Inflammatory macrophage treated with lipopolysaccharide for 4 hours (primary cell): ENCODE measurements at places on chromosomes 2 and 18.

DNA sequence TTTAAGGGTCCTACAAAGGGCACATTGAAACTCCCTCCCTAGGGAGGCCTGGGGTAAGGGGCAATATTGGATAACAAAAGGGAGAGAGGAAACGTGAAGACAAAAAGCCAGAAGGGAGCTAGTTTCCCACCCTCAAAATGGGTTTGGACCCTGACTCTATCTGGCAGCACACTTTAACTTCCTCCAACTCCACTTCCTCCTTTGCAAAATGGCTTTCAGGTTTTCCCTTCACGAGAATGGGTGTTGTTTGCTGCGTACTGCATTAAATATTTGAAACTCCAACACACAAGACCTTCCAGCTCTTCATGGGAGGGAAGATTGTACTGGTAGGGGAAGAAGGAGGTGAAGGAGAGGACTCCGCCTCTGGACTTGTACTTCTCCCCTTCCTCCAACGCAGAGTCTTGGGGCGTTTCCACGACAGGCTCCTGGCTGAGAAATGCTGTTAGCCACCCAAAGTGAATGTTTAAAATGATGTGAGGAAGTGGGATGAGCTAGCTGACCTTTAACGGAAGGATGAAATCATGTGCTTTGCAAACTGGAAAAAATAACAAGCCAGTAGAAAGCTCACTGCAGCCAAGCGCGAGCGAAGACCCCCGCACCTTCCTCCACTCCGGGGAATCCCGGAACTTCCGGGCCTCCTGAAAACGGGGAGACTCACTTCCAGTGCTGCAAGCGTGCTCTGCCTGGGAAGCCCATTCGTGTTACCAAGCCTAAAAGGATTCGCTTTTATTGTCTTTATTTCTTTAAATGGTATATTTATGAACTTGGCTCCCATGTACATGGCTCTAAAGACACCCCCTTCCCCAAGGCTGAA, 85.6 kb downstream of the VIT start:
- peak; percentile 20 for DNase-seq

DNA sequence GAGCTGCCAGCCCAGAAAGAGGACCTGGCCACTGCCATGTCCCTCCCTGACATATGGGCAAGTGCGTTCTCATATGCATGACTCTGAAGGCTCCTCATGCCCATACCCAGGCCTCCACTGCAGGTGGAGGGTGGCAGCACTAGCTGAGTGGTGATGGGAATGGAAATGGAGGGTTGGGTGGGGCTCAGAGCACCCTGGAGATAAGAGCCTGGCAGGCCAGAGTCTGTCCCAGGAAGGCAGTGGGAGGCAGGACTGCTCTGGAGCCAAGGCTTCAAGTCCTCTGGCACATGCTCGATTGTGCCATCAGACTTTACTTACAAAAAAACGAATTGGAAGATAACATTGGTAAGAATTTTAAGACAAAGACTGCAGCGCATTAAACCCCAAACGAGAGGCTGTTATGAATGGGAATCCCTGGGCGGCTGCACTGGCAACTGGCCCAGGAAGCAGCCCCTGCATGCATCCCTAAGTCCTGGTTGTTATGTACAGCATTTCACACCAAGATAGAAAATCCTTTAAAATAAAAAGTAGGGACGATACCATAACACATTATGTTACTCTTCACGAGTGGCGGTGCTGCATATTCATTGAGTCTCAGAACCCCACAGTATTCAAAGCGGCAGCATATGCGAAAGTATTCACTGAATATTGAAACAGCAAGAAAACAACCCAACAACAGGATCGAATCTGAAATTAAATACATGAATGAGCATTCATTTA, 81.7 kb upstream of the FAM98A start:
- no peak for DNase-seq

GRCh38 chr2:209456489-209456888, 32.6 kb downstream of the MAP2 start:
- DNase-seq, result no peak

GRCh38 chr18:32287249-32287648, 97.4 kb downstream of the MEP1B start:
- no peak for DNase-seq

DNA sequence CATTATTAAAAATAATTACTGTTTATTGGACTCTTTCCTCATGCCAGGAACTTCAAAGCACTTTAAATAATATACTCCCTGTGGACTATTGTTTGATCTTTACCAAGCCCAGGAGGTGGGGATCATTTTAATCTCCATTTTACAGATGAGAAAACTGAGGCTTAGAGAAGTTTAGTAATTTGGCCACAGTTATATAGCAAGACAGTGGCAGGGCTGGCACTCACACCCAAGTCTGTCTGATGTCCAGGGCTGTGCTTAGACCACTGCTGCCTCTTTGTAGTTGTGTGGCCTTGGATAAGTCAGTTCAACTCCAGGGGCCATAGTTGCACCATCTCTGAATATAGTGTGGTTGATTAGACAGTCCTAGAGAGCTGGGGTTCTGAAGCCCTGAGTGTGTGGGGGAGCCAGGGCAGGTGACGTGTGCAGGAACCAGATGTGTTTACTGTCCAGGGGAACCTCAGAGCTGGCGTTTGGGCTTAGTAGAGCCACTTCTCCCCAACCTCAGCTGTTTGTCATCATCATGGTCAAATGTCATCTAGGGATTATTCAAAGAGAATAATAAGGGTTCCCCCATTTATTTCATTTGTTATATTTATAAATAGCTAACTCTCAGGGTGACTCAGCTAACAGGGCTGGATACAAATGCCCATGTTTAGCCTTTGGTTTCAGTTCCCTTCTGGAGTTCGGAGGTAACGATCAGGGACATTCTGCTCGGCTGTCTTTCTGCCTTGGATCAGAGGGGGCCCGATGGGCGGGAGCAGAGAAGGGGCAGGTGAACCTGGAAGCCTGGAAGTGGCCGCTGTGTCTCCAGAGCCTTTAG, 68.0 kb downstream of the BOLA3 start:
- DNase-seq, result peak; percentile 92

DNA sequence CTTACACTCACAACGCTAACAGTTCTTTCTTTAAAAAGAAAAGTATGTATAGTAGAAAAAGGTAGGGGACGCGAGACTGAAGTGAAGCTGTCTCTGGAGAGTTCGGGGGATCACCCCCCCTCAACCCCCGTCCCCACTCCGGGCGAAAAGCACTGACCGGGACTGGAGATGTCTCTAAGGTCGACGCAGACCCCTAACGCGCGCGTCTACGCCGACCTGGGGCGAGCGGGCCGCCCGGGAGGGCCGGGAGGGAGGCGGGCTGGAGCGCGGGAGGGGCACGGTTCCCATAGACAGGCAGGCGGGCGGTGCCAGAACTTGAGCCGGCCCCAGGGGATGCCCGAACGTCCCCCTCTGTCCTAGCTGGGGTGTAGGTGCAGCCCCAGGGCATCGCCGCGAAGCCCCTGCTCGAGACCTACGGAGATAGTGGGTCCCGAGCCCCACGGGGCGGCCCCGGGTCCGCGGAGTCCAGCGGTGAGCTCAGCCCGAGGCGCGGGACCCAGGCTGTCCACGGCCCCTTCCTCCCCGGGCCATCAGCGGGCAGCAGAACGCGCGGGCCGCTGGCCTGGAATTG, 82.2 kb downstream of the CHRNA1 start:
- no peak for DNase-seq

DNA sequence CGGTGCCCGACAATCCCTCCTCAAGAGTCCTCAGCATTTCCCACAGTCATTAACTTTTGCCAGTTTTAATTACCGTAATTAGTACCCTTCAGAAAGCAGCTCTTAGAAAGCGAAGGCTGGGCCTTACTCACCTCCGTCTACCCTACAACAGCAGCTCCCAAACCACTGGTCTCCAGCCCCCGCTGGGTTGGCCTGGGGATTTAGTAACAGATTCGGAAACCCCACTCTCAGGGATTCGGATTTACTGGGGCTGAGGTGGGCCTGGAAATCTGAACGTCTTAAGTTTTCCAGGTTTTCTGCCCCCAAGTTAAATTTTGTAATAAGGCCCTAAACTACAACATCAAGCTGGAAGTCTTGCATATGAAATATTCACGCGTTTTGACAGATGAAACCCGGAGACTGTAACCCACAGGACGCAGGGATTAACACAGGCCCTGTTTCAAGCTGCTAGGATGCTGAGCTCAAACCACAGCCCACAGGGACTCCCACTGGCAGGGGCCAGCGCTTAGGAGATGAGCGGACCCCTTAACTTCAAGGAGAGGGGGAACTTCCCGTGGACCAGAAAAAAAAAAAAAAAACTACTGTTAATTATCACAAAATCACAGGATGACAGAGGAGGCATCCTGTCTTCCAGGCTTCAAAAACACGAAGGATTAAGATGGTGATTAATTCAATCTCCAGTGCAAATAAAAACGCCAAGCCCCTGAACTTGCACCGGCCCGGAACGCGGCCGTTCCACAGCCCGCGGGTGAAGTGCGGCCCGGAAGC, 985 bp downstream of the ILKAP start:
- DNase-seq, result no peak

DNA sequence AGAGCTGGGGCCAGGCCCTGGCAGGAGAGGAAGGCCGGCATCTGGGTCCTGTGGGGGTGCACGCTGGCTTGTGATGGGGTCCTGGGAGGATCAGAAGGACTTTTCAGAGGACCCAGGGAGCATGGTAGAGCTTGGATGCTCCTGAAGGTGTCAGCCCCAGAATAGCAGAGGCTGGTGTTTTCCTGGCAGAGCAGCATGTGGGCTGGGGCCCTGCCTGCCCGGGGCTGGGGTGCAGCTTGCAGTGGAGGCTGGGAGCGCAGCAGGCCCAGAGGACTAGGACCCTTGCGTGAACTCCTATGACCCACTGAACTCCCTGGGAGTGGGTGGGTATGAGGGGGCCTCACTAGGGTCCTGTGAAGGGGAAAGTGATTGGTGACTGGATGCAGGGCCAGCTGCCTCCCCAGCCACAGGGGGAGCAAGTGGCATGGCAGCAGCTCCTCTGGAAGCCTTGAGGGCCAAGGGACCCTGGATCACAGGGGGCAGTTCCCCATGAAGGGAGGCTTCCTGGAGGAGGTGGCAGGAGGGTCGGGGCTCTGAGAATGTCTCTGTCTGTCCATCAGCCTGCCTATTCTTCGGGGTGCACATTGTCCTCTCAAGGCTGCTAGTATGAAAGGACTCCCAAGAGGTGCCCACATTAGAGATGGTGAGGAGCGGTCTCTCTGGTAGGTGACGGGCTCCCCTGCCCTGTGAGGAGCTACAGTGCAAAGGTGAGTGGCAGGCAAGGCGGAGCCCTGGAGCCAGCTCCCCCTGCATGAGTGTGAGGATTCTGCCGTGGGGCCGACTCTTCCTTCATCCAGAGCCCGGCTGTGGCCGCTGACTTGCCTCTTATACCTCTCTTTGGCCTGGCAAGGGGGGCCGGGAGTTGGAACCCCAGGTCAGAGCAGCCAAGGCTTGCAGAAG, 249.0 kb downstream of the DYSF start:
- DNase-seq, result no peak

- DNase-seq, result no peak
These were observed 7.7 kb upstream of the SP100 start for GRCh38 chr2:230408244-230408842.

DNA sequence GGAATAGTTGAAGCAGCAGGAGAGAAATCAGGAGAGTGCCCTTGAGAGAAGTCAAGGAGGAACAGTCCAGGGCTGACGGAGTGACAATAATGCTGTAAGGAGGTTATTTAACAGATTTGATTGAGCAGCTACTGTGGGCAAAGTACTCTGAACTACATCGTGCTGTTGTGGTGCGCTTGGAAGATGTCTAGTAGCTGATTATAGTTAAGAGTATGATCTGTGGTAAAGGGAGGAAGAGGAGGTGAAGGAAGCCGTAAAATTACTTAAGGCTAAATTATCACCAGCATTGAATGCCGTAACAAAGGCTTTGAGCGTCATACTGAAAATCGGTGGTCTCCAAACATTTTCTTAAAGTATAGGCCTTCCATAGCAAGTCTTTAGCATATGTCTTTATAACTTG, 4.5 kb downstream of the PCBP1 start:
- DNase-seq, result no peak

DNA sequence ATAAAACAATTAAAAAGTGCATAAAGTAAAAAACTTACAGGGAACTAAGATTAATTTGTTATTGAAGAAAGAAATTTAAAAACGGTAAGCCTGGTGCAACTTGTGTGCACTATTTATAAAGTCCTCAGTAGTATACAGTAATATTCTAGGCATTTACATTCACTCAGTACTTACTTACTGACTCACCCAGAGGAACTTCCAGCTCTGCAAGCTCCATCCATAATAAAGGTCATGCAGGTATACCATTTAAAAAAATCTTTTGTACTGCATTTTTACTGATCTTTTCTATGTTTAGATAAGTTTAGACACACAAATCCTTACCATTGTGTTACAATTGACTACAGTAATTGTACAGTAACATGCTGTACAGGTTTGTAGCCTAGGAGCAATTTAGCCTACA, 51.5 kb upstream of the NXPH2 start:
- no peak for DNase-seq

GRCh38 chr2:182509216-182509615, 82.4 kb upstream of the PDE1A start:
- DNase-seq, result no peak

- no peak for DNase-seq
These were observed 1647.1 kb downstream of the SUCLG1 start for GRCh38 chr2:82811946-82812345.

- DNase-seq, result peak; percentile 54
These were observed 34.1 kb upstream of the HNMT start for GRCh38 chr2:137930146-137930545.

- no peak for DNase-seq
These were observed 121.3 kb upstream of the HNMT start for GRCh38 chr2:137842952-137843351.

DNA sequence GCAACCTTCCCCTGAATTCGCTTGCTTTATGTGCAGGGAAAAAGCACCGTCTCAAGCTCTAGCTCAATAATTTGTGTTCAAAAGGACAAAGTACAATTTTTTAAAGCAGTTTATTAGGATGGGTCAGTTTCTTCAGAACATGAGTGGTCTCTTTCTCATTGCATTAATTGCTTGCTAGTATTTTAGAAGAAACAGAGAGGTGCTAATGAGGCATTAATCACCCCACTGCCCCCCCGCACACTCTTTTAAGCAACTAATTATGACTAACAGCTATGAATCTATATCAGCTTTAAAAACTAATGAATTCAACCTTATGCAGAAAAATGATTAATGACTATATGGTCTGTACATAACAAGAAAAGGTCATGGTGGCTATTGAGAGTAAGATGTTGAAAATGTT, 262.1 kb upstream of the ST6GAL2 start:
- no peak for DNase-seq

DNA sequence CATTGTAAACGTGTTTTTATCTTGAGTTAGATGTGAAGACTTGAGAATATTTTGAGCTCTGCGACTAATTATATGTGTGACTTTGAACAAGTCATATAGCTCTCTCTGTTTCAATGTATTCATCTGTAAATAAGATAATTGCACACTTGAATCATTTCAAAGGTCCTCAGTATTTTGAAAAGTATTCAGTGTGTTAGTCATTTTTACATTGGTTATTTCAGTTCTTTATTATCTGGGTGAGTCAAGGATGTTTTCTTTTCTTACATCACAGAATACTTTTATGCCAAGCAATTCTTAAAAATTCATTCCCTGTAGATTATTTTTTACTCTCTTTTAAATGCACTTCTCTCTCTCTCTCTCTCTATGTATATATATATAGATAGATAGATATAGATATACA, 1098.0 kb upstream of the ZEB2 start:
- DNase-seq, result no peak

GRCh38 chr2:218360453-218360852, 3.8 kb downstream of the CATIP start:
- peak; percentile 94 for DNase-seq

- DNase-seq, result peak; percentile 43
These were observed 33.1 kb upstream of the ZNF532 start for GRCh38 chr18:58831606-58832005.

GRCh38 chr18:11387880-11388279, 221.5 kb upstream of the SLC35G4 start:
- DNase-seq, result peak; percentile 38

GRCh38 chr2:47218066-47218581, 63.0 kb upstream of the STPG4 start:
- no peak for DNase-seq
